ENCODE measurements at places on chromosomes 13 and 19. TPM values are rescaled to one million over a fixed set of nuclear protein-coding genes. Genes with fewer than 3 reads are reported as not detected.

DZIP1 gene
- 4.9 TPM for total RNA-seq

FAM83E gene
- not detected for total RNA-seq

COMP gene
- total RNA-seq, result 31.8 TPM

NBEA gene
- total RNA-seq, result 27.3 TPM

SULT2A1 gene
- total RNA-seq, result not detected

IRGC gene
- not detected for total RNA-seq

APC2 gene
- total RNA-seq, result 0.08 TPM

ZNF429 gene
- total RNA-seq, result 10.8 TPM

- DNase-seq, result no peak
These were observed 99.0 kb downstream of the ARHGEF7 start for GRCh38 chr13:111213964-111214726.

- DNase-seq, result no peak
These were observed 11.4 kb downstream of the LPAR6 start for GRCh38 chr13:48401480-48401879.

- no peak for DNase-seq
These were observed 39.2 kb upstream of the MIR17HG start for GRCh38 chr13:91308299-91308698.

GRCh38 chr13:46377554-46377953 is 9.5 kb downstream of the RUBCNL start:
- no peak for DNase-seq

GRCh38 chr13:42946927-42947326 is 45.1 kb downstream of the EPSTI1 start:
- no peak for DNase-seq

DNA sequence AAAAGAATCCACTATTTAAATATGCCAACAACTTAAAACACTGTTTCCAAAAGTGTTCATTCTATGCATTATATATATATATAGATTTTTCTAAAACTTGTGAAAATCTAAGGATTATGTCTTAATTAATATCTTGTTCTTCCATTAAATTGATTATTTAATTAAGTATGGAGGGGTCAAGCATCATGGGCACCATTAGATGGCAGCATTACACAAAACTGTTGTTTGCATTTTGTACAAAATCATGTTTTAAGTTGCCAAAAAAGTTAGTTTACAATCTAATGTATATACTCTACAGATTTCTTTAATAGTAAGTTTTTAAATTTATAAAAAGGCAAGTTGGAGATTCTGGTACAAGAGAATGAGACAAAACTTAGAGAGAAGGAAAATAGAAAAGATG is 213.2 kb upstream of the EDNRB start:
- no peak for DNase-seq

DNA sequence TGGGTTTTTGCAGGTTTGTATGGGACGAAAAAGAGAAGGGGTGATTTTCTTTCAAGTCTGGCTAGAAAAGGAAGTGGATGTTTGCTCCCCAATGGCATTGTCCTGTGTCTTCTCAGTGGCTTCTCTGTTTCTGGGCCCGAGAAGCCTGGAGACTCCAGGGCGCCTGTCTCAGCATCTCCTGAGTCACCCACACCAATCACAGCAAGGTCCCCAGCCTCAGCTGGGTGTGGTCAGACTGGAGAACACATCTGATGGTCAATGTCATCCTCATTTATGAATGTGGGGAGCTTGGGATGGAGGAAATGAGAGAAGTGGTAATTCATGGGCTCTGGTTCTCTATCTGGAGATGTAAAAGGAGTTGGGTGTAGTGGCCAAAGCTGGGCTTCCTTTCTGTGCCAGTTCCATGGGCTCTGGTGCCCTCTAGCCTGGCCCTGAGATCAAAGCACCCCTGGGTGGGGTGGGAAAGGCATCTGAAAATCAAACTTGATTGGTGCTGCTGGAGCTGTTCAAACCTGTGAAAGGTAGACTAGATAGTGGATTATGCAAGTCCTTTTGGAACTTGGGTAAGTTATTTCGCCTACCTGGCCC is 13.4 kb downstream of the RASL11A start:
- no peak for DNase-seq

DNA sequence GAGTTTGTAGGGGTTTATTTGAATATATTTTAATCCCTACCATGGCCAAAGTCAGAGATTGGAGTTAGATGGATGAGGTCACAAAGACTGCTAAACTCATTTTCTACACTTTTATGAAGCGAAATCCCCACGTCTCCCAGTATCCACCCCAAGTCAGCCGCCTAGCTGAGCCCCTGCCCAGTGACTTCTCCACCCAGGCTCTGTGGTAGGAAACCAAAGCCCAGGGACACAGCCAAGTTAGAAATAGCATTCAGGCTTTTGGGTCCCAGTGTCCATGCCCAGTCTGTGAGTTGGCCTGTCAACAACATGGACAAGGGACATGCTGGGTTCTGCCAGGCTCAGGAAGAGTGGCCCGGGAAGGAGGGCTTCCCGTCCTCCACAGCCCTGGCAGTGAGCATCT is 474.0 kb downstream of the FOXO1 start:
- DNase-seq, result no peak

DNA sequence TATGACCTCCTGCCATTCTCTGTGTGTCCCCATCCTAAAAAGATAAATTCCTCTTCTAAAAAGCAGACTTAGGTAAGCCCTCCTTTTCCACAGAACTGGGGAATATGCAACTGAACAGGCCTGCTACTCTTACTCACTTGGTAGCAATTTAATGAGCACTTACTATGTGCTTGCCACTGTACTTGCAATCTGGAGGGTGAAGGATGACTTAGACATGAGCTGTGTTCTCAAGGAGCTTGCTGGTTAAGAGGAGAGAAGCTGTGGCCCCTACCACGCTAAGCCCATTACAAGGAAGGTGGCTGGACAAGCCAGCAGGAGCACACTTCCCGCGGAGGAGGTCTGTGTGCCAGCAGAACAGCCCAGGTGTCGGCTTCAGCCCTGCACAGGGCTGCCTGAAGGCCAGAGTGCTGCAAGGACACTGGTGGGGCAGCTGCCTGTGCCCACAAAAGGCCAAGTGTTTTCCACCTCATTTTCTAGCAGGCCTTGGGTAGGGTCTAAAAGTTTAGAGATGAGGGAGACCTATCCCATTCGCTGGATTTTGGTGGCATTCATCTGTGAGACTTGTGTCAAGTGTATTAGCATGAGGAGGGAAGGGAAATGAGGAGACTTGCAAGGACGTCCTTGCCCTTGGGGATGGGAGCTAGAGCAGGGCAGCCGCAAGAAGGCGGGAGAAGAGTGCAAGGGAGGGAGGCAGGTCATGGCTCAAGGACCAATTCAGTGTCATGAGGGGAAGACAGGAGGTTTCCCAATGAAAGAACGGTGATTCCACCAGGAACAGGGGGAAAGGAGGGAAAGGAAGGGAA is 52.0 kb downstream of the COL4A1 start:
- no peak for DNase-seq

DNA sequence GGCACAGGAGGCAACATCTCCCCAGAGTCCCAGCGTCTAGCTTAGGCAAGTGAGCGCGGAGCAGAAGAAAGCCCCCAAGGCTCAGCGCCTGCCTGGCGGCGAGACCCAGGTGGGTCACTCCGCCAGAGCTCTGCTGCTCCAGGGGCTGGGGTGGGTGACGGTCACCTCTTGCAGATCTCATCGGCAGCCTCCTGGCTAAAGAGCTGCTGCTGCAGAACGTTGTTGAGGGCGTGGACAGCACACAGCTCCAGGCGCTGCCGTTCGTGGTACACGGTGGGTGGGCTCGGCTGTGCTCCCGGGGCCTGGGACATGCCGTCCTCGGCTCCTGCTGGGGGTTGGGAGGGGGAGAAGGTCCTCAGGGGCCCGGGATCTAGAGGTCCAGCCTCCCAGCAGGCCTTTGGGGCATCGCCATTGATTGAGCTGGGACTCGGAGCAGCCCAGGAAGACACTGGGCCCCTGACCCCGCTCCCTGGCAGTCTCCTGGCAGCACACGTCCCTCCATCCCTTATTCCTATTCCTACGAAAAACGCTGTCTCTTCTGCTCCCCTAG is 795 bp downstream of the JOSD2 start:
- peak; percentile 69 for DNase-seq

GRCh38 chr19:48492925-48493717 is 18.5 kb downstream of the LMTK3 start:
- DNase-seq, result peak; percentile 97

DNA sequence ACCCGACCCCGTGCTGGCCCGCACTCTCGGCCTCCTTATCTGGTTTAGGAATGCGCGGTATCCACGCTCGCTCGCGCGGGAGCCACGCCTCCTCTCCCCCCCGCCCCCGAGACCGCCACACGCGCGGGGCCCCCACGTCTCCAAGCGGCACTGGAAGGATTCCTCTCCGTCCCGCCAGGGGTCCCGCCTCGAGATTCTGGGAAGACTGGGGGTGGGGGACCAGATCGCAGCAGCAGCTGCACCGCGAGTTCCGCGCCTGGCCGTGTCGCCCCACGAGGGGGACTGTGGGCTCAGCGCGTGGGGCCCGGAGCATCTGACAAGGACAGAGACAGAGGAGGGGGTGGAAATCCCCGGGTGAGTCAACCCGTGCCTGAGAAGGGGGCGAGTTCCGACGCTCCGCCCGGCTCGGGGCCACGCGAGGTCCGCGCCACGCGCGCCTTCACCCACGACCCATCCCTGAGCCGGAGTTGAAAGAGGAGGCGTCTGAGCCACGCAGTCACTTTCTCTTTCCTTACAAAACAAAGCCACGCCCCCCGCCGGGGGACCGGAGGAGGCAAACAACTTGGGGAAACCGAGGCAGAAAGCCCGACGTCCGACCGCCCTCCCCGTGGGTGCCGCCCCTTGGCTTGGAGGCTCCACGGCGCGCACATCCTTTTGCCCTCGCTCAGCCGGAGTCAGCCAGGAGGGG is 814 bp downstream of the S1PR2 start:
- DNase-seq, result no peak

DNA sequence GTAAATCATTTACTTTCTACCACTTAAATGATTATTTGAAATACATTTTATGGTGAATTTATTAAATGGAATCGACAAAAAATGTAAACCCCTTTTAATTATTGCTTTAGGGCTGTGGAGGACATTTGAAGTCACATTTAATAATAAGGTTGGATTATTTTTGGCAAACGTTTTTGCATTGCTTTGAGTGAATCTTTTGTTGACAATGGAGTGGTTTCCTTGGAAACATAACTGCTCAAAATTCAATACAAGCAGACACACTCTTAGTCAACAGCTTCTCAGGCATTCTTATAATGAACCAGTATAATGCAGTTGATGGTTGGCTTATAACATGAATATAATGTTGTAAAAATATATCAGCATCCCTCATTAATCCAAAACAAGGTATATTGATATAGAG is 104.7 kb downstream of the DCLK1 start:
- no peak for DNase-seq

DNA sequence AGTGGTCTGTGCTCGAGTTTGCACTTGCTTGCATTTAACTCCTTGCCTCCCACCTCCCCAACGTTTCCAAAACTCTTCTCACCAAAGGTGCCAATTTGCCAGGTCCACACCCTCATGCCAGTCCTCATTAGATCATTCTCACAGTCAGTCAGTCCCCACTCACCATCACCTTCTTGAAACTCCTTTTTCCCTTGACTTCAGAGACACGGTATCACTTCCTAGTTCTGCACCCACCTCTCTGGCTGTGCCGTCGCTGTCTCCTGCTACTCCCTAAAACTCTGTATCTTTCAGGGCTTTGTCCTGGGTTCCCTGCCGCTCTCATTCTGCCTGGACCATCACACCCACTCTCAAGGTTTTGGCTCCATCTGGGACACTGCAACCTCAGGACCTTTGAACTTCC is 19.6 kb downstream of the OLFM2 start:
- DNase-seq, result no peak

GRCh38 chr13:92362717-92363116 is 863.9 kb upstream of the GPC6 start:
- DNase-seq, result no peak

- DNase-seq, result peak; percentile 94
These were observed 513 bp downstream of the CIRBP start for GRCh38 chr19:1269478-1270212.

DNA sequence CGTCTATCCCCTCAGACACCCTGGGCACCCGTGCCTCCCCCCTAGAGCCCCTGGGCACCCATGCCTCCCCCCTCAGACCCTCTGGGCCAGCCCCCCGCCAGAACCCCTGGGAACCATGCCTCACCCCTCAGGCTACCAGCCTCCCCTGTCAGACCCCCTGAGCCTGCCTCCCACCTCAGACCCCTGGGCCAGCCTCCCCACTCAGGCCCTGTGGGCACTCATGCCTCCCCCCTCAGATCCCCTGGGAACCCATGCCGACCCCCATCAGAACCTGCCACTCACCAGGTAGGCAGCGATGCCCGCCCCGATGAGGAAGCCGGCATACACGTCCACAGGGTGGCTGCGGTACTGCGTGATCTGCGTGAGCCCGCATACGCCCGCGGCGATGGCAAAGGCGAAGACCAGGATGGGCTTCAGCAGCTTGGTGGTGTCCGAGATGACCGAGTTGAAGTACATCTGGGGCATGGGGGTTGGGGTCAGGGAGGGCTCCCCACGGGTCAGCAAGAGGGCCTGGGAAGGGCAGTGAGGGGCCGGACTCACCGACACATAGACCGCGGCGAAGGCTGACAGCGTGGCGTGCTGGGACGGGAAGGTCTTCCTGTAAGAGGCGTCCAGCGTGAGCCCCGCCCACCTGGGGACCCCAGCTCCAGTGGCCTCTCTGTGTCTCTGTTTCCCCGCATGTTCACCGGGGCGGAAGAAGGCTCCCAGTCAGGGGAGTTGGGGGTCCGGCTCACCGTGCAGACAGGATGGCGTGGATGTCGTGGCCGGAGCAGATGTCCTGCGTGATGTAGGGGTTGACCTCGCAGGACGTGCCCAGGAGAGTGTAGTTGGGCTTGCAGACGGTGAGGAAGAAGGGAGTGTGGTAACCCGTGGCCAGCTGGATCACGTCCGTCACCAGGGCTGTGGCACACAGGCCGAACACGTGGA is 7.3 kb downstream of the PLPPR3 start:
- no peak for DNase-seq

DNA sequence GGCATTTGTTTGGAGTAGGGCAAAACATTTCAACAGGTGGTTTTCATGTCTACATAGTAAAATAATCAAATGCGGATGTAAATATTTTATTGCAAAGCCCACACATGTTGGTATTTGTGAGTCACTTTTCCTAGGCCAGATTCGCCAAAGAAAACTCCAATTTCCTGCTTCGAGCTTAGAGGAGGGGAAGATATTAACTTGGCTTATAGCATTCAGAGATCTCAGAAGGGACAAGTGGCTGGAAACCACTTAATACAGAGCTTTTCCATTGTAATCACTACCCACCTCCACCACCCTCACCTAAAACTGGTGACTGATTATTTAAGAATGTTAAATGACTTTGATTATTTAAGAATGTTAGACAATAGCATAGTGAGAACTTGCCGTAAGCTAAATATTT is 530.6 kb upstream of the SPRY2 start:
- DNase-seq, result no peak

- DNase-seq, result no peak
These were observed 2.8 kb upstream of the SPRYD7 start for GRCh38 chr13:49938921-49939320.

GRCh38 chr13:112569821-112570220 is 18.1 kb downstream of the TUBGCP3 start:
- no peak for DNase-seq

GRCh38 chr19:7864690-7865074 is 9.5 kb downstream of the PRR36 start:
- no peak for DNase-seq

GRCh38 chr19:55228403-55229031 is at the start of gene TMEM86B:
TSS of gene TMEM86B (minus strand) at chr19:55228763. CDS start at chr19:55228741, 22 bp downstream.
- no peak for DNase-seq

- no peak for DNase-seq
These were observed 166.9 kb downstream of the DLEU7 start for GRCh38 chr13:50676602-50677001.

- DNase-seq, result no peak
These were observed 23.1 kb downstream of the SIGLEC5 start for GRCh38 chr19:51607077-51607476.

GRCh38 chr19:2282062-2282861 is at the start of gene PEAK3:
TSS of gene PEAK3 (minus strand) at chr19:2282175. CDS start at chr19:2280931, 1,244 bp downstream.
- peak; percentile 96 for DNase-seq

GRCh38 chr13:32811297-32811800 is 204.9 kb upstream of the KL start:
- no peak for DNase-seq

Data from cardiac septum (tissue), 1 donor.